ENCODE measurements at places on chromosomes 1 and 21.

DNA sequence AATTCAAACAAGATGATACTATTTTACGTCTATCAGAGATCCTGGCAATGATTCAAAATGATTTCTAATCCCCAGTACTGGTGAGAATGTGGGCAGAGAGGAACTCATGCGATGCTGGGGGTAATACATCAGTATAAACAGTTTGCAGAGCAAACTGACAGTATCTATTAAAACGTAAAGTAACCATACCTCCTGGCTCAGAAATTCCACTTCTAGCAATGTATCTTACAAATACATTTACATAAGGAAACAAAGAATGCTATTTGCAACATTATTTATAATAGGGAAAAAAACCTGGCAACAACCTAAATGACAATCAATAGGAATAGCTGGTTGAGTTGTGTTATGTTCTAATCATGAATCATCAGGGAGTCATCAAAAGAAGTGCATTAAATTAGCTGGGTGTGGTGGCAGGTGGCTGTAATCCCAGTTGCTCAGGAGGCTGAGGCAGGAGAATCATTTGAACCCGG, 15.9 kb downstream of the RCAN1 start:
- DNase-seq = peak; percentile 51

GRCh38 chr1:41317361-41317760, 43.9 kb upstream of the FOXO6 start:
- no peak for DNase-seq

- DNase-seq = no peak
Observed at GRCh38 chr1:193590102-193590501, 403.7 kb upstream of the B3GALT2 start.

- DNase-seq = no peak
Observed at GRCh38 chr1:18326211-18326897, 154.4 kb upstream of the KLHDC7A start.

DNA sequence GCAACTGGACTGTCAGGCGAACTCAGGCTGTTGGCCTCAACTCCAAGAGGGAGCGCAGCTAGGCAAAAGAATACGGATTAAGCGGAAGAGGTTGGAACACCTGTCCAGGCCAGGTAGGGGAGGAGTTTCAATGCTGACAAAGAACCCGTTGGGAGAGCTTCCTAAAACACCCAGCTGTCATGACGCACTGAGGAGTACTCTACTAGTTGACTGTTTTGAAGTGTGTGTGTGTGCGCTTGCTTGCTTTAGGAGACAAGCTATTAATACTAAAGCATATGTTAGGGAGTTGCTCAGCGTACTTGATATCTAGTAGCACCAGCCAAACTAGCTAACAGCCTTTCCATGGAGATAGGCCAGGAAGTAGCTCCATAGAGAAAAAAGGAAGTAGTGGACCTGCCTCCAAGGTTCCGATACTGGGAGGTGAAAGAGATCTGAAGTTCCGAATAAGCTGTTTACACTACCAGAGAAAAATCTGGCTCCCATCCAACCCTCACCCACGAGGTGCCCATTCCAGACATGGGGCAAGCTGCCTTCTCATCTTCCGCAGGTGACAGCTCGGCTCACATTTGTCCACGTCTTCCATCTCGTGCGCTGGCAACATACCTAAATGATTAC, 974 bp upstream of the FNBP1L start:
- DNase-seq = no peak

GRCh38 chr1:41537788-41538351, 53.4 kb upstream of the EDN2 start:
- DNase-seq = peak; percentile 77

- DNase-seq = no peak
Observed at GRCh38 chr1:210299501-210299900, 29.2 kb upstream of the HHAT start.

DNA sequence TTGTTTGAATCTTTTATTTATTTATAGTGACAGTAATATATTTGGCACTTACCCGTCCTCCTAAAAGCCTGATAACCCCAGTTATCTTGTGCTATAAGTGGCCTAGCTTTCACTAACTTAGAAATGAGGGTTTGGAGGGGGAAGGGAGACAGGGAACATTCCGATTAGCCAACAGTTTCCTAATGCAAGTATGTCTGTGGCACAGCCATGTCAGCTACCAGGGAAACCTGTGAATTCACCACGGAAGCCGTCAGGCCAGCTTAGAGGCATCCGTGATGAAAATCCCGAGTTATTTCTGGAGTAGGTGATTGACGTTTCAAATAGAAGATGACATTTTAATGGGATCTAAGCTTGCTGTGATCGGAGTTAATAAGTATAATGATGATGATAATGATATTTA, 39.4 kb upstream of the BCL10 start:
- DNase-seq = no peak

DNA sequence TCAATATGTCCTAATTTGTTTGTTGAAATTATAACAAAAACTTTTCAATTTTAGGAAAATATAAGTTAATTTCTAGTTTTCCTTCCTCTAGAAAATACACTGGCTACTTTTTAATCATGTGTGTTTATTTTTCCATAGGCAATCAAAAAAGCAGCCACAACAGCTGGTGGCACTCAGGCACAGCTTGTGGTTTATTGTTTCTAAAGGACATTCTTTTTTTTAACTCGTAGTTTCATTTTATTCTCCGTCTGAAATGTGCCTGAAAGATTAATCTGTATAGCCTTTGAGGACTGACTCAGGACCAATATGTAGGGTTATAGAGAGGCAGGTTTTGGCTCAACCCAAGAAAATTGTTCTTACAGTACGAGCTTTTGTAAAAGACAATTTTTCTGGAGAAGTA, 20.7 kb upstream of the STX12 start:
- peak; percentile 83 for DNase-seq

- no peak for DNase-seq
Observed at GRCh38 chr1:89149976-89150375, 24.1 kb upstream of the GBP2 start.

DNA sequence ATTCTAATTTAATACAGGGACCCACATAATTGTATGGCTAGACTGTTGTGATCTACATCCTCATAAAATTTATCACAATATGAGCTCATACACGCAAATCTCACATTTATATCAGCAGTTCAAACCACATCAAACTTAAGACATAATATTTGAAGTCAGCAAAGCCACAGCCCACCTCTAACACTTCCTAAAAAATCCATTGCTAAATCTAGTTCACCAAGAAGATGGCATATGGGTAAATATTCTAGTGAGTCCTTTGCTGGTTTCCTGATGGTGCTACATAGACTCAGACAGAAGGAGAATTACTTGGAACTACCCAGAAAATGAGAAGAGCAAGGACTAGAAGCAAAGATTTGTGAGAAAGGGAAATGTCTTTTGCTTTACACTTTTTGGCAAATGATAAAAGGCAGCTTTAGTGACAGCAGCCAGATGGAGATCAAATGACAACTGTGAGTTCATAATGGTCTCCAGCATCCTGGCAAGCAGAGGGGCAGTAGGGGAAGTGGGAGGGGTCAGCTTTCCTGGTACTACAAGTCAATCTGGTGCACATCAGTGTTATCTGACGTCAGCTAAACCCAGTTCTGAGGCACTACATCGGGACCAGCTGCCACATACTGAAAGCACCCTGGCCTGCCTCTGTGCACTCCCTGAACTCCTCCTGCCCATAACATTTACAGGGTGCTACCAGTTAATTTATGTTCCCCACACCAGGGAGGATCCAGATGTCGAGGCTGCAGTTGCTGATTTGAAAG, 10.6 kb upstream of the GADD45A start:
- DNase-seq = peak; percentile 66

DNA sequence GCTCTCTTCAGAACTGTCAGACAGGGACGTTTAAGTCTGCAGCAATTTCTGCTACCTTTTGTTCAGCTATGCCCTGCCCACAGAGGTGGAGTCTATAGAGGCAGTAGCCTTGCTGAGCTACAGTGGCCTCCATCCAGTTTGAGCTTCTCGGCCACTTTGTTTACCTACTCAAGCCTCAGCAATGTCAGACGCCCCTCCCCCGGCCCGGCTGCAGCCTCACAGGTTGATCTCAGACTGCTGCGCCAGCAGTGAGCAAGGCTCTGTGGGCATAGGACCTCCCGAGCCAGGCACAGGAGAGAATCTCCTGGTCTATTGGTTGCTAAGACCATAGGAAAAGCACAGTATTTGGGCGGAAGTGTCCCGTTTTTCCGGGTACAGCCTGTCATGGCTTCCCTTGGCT, 89.9 kb upstream of the PDC start:
- DNase-seq = no peak

DNA sequence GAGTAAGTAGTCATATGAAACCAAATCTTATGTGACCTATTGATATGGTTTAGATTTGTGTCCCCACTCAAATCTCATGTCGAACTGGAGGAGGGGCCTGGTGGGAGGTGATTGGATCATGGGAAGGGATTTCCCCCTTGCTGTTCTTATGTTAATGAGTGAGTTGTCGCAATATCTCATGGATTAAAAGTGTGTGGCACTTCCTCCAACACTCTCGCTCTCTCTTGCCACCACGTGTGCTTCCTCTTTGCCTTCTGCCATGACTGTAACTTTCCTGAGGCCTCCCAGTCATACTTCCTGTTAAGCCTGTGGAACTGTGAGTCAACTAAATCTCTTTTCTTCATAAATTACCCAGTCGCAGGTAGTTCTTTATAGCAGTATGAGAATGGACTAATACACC, 241.2 kb downstream of the RGS7 start:
- no peak for DNase-seq

- DNase-seq = no peak
Observed at GRCh38 chr1:219885680-219886079, 42.7 kb downstream of the SLC30A10 start.

- DNase-seq = no peak
Observed at GRCh38 chr1:74773582-74773981, 40.6 kb downstream of the TYW3 start.

GRCh38 chr1:116439701-116440100, 66.7 kb downstream of the ATP1A1 start:
- DNase-seq = no peak

DNA sequence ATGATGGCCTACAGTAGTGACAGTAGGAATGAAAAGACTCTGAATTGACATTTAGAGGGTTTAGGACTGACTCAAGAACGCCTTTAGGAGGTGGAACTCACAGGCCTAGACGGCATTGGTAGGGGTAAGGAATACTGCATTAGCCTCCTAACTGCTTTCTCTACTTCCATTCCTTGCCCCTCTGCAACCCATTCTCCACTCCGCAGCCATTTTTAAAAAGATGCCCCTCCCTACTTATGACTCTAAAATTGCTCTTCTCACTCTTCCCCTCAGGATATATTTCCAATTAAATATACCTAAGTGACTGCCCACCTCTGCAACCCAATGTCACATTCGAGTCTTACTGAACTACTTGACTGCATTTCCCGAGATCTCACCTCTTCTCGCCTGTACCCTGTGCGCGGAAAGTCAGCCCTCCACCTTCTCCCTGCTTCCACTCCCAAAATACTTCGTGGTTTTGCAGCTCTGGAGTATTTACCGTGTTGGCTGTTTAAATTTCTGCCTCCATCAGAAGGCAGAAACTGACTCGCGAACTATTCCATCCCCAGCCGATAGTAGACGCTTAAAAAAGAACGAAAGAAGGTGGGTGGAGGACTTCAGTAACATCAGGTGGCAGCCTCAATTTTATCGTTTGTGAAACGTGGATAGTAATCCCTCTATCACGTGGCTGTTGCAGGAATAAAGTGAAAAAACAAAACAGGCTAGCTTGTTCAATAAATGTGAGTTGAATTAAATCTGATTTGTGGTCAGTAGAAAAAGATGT, 1.1 kb upstream of the YBX1 start:
- DNase-seq = peak; percentile 40

GRCh38 chr1:171844381-171844780, 3.1 kb downstream of the DNM3 start:
- DNase-seq = peak; percentile 22

GRCh38 chr1:58443986-58444868, 102.3 kb downstream of the OMA1 start:
- DNase-seq = no peak

GRCh38 chr1:113895961-113896360, 8.6 kb upstream of the BCL2L15 start:
- peak; percentile 79 for DNase-seq

- no peak for DNase-seq
Observed at GRCh38 chr1:12581179-12581578, 36.8 kb downstream of the DHRS3 start.

DNA sequence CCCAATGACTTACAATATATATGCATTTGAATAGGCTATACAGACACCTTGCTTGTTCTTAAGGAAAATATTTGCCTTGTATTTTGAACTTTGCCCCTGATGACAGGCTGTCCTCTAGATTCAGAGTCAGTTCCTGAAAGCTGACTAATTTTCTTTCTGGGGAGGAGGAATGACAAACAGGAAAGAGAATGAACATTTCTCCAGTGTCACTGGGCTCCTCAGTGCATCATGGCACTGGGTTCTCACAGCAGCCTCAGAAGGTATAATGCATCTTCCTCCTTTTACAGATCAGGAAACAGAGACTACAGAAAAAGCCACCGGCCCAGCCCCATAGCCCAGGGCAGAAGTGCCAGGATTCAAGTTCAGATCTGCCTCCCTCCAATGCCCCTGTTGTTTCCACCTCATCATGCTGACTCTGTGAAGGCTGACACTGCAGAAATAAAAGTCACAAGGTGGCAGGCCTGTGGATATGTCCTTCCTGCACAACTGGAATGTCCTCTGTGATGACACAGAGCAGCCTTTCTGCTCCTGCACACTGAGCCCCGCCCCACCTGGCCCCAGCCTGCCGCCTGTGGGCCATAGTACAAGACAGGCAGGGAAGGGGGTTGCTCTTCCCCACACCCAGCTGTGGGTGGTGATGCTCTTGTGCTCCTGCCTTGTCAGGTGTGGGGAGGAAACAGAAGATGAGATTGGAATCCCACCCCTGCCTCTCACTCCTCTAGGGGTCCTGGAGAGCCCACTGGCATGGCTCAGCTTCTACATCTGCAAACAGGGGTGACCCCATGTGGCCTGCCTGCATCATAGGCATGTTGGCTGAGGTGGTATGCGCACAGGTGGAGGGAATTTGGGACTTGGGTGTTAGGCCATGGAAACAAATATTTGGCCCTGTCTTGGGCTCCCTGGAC, 6.4 kb downstream of the TTC22 start:
- DNase-seq = no peak

- no peak for DNase-seq
Observed at GRCh38 chr1:26353210-26353859, 595 bp downstream of the CRYBG2 start.

GRCh38 chr1:35371506-35371905, 103.0 kb downstream of the ZMYM4 start:
- DNase-seq = no peak

GRCh38 chr1:229271448-229272159, 693 bp downstream of the RAB4A start:
- DNase-seq = peak; percentile 24

- DNase-seq = no peak
Observed at GRCh38 chr21:29676395-29676794, 263.4 kb downstream of the GRIK1 start.
